ENCODE measurements at places on chromosomes 12 and 14.

DNA sequence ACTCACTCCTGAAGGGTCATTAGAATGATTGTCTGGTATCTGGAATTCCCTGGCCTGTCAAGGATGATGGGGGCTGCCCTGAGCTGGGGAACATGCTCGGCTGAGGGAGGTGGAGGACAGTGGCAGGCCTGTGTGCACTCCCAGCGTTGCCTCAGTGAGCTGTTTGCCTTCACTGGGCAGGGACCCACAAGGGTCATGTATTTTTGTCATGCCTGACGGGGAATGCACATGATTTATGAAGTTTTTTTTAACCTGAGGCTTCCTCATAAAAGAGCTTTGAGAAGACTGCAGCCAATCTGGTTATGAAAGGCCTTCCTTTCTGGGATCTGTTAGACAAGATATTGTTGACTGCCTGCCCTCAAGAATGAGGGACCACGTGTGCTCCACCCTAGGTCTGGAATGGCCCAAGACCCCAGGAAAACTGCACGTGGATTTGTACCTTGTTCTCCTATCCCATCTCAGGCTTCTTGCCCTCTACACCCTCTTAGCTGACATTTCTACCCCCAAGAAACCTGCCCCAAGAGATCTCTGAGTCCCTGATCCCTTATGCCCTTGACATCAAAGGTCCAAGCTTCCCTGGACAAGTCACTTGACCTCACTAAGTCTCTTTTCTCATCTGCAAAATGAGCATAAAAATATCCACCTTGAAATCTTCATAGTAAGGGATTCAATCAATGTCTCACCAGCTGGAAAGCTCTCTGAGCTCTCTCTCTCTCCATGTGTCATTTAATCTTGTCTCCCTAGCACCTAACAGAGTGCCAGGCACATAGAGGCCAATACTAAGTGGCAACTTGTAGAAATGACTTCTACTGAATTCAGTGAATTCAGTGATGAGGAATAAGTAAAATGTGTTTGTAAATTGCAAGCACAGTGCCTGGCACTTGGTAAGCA, 24.5 kb upstream of the COL2A1 start:
- DNase-seq = no peak

- DNase-seq = no peak
Observed at GRCh38 chr14:101620031-101620788, 58.9 kb downstream of the DIO3 start.

GRCh38 chr12:14365294-14366208, at the start of gene ATF7IP:
Gene ATF7IP (plus strand): TSS chr12:14365682. CDS start chr12:14423916, 58,234 bp downstream.
- DNase-seq = peak; percentile 98

DNA sequence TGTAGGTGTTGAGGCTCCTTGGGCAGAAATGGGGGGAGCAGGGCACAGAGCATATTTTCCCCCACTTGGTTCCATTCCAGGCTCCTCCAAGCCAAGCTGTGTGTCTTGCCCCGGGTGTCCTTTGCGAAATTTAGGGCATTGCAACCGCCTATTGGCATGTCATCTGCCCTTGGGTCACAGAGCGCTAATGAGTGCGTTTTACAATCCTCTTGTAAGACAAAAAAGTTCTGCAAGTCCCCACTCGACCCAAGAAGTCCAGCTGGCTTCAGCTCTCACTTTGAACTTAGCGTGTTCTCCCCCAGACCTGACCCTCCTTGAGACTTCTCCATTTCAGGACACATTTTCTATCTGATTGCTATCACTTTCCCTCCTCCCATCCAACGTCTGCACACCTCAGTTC, 6.1 kb upstream of the LRTM2 start:
- DNase-seq = no peak

DNA sequence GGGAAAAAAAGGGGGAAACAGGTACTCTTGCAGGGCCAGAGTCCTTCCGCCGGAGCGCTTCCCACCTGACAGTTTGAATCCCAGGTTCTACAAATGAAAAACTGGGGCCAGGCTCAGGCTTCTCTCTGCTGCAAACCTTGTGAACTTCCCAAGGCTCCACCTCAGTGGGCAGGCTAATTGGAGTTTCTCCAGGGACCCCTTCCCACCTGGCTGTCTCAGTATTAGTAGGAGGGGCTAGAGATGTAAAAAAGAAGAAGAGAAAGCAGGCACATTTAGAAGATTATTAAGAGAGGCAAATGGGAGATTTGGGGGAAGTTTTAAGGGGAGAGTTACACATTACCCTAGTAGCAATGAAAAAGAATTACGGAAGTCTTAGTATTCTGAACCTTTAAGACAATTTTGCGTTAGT, 20.0 kb upstream of the CLEC2D start:
- DNase-seq = no peak

DNA sequence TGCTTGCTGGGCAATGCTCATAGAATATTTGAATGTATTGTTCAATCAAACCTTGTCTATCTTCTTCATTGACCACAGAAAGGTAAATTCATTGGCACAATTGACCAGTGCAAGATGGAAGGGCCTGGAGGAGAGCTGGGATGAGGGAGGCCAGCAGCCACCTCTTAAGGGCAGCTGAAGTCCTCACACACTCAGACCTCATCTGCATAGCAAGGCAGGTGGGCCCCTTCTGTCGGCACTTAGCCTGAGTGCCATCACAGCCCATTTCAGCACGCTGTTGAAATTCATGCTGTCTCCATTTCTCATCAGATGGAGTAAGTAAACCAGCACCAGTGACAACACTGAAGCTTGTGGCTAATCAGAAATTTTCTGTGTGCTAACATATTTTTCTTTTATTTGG, 25.4 kb upstream of the HMGA2 start:
- DNase-seq = no peak

DNA sequence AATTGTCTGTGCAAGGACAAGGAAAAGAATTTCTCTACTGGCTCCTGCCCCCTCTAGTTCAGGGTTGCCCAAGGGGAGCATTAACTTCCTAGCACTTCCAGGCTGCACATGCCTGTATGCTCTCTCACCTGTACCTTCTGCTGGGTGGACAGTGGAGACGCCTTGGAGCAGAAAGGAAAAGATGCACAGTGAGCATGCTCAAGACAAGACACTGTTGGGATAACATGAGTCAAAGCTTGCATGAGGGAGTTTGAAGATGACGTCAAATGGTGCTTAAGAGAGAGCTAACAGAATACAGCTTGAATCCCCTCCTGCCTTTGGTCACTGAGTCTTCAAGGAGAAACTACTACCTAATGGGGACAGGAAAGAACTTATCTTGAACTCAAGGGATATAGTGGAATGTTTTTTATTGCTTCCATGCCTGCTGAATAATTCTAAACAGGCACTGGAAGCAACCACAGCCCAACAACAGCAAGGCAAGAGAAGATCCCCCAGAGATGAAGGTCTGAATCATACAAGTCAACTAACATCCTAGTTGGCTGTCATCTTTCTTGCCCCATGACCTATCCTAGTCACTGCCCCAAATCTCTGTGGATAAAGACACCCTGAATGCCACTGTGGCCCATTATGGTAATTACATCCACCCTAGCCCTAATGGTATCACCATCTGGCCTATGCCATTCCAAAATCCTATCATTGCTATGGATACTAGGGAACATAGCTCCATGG, 23.5 kb downstream of the RPS6KA5 start:
- DNase-seq = no peak

DNA sequence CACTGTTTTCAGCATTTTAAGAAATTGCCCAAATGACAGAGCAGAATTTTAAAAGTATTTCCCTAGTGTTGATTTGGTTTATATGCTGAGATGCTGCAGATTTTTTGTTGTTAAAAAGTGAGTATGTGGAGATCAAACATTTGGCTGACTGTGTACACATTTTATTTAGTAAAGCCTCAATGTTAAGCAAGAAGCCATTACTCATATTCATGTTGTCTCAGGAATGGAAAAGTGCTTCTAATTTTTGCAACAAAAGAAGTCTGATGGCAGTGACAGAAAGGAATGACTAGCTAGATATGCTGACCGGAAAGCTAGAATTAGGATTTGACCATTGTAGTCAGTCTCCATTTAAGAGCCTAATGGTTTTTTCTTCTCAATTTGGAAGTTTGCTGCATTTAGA, 22.5 kb downstream of the SLC38A6 start:
- no peak for DNase-seq

DNA sequence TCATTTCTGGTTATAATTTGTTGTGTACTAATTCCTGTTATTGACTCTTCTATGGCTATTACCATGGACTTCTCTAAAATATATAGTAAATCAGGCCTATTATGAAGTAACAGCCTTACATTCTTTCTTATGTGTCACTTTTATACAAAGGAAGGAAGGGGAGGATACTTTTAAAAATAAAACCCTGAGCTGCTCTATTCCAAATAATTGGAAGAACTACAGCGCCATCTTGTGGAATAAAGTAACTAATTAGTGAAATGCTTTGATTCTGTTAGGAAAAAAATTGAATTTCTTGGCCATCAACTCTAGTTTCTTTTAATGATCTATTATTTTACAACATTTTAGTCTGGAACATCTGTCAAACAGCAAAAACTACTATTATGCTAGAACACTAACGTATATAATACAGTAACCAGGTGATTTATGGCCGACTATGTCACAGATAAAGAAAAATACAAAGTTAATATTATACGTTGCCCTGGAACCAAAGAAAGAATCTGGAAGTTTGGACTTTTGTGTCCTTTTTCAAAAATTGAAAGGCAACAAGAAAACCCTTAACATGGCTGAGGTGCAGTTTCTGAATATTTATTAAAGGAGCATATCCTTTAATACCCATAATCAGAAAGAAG, 55.0 kb upstream of the NELL2 start:
- DNase-seq = peak; percentile 46

- DNase-seq = peak; percentile 38
Observed at GRCh38 chr14:94036313-94037167, 10.4 kb downstream of the OTUB2 start.

- DNase-seq = no peak
Observed at GRCh38 chr12:107396991-107397390, 288.6 kb upstream of the PWP1 start.
